GM23248 (cell line): ENCODE measurements at places on chromosomes 3 and 15. TPM values are rescaled to one million over a fixed set of nuclear protein-coding genes. Genes with fewer than 3 reads are reported as not detected.

MAP6D1 gene
- 2.5 and 5.5 TPM in 2 replicates for total RNA-seq

SLC24A5 gene
- not detected in 2 replicates for total RNA-seq

GRCh38 chr15:94441760-94442159 lies 210.4 kb downstream of the MCTP2 start:
- DNase-seq, result no peak

- DNase-seq, result no peak
These were observed 283.2 kb upstream of the STT3B start for GRCh38 chr3:31249545-31249944.

- DNase-seq, result peak; percentile 35
These were observed 26.5 kb downstream of the PLOD2 start for GRCh38 chr3:146134348-146135117.

DNA sequence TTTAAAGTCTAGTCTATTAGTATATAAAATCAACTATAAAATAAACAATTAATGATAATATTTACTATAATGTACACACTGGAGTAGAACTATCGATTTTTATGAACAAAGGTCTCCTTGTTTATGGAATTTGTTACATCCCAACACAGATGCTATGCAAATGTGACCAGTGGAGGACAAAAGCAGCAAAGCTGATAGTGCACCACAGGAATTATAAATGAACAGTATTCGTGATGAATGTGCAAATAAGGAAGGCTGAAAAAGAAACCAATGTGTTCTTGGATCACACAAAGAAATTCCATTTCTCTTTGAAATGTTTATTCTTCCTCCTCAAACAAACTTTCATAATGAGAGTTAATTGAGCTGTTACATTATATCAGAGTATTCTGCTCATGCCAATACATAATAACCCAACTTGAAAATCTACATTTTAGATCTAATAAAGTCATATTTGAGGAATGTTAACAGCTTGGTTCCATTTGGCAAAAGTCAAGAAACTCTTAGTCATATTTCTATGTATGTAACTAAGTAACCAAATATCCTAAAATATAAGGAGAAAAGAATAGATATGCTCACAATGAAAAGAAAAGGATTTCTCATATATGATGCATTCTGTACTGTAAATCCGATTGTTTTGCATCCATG lies 79.3 kb downstream of the NEK10 start:
- peak; percentile 60 for DNase-seq

GXYLT2 gene
- 10.0 and 13.2 TPM in 2 replicates for total RNA-seq

PLCB2 gene
- total RNA-seq, result 0.54 and 0.76 TPM in 2 replicates

GRCh38 chr3:111741181-111741580 lies 117.9 kb upstream of the PHLDB2 start:
- no peak for DNase-seq

DNA sequence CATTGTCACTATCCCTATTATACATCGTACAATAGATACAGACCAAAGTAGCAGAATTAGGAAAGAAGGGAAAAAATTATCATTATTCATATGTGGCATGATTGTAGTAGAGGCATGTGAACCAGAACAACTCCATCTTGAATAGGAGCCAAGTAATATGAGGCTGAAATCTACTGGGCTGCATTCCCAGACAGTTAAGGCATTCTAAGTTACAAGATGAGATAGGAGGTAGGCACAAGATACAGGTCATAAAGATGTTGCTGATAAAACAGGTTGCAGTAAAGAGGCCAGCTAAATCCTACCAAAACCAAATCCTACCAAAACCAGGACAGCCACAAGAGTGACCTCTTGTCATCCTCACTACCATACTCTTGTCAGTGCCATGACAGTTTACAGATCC lies 1035.4 kb upstream of the SEMA6D start:
- no peak for DNase-seq

- peak; percentile 9 for DNase-seq
These were observed 171.5 kb upstream of the NANOGP8 start for GRCh38 chr15:35256551-35256950.

GRCh38 chr3:133865136-133865855 lies 30.4 kb downstream of the RAB6B start:
- no peak for DNase-seq

TMEM44 gene
- total RNA-seq, result 14.6 and 26.3 TPM in 2 replicates

- no peak for DNase-seq
These were observed 1.8 kb downstream of the OTOL1 start for GRCh38 chr3:161498259-161498921.

DNA sequence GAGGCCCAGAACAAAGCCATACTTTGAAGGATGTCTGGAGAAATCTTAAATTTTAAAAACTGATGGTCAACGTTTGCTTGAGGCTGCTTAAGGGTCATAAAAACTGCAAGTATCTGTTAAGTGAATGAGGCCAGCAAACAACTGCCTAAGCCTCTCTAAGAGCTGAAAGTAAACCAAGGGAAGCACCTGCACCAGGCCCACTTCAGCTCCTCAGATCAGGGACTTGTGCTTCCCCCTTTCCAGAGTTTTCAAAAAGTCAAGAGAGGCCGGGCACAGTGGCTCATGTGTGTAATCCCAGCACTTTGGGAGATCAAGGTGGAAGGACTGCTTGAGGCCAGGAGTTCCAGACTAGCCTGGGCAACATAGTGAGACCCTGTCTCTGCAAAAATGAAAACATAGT lies 9.1 kb downstream of the FBXL22 start:
- DNase-seq, result no peak

GRCh38 chr3:23263796-23264195 lies 60.7 kb downstream of the UBE2E2 start:
- peak; percentile 47 for DNase-seq

- DNase-seq, result peak; percentile 69
These were observed 7.7 kb downstream of the GALNT15 start for GRCh38 chr3:16182183-16182582.

GRCh38 chr3:57062101-57062631 lies 1.7 kb downstream of the SPATA12 start:
- DNase-seq, result no peak

ANKRD63 gene
- total RNA-seq, result not detected in 2 replicates

DNA sequence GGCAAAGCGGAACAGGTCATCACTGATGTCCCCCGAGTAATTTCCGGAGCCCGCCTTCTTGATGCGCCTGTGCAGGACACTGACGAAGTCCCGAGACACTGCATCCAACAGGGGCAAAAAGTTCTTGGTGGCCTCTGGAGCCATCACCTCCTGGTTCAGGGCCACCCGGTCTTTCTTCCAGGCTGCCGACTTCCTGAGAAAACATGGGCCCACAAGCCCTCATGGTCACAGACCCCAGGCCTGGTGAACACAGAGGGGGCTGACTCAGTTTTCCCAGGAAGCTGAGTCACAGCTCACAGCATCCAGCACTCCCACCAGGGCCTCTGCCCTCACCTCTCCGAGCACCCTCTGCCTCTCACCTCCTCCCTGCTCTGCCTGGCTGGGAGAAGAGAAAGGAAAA lies 22.4 kb downstream of the CYP11A1 start:
- peak; percentile 31 for DNase-seq

DNA sequence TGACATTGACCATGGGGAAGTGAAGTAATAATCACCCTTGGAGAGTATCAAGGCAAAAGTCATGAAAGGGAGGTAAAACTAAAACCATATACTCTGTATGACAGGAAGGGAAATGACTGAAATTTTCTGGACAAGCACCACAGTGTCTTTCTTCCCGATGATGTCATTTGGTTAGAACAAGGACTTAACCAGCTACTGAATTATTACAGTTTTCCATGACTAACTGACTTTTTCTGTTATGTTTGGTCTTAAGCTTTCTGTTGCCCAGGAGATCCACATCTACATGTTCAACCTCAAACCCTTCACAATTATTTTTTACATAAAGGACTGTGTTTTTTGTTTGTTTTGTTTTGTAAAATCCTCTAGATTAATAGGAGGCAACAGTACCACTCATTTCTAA lies 191.9 kb upstream of the IL12A start:
- peak; percentile 96 for DNase-seq

NR1I2 gene
- not detected in 2 replicates for total RNA-seq

DNA sequence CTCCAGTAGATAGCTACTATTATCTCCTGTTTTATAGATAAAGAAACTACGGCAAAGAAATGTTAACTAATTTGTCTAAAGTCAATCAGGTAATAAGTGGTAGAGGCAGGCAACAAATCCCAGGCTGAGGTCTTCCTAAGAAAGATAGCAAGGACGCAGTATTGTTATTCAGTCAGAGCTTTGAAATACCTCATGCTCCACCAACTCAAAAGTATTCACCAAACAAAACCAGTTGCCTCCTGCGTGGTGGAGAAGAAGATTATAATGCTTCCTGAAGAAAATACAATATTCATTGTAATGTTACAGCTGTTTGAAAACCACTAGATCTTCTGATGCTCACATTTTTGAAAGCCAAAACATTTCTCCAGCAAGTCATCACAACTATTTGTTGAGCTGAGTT lies 138.2 kb upstream of the CNTN4 start:
- no peak for DNase-seq

DNA sequence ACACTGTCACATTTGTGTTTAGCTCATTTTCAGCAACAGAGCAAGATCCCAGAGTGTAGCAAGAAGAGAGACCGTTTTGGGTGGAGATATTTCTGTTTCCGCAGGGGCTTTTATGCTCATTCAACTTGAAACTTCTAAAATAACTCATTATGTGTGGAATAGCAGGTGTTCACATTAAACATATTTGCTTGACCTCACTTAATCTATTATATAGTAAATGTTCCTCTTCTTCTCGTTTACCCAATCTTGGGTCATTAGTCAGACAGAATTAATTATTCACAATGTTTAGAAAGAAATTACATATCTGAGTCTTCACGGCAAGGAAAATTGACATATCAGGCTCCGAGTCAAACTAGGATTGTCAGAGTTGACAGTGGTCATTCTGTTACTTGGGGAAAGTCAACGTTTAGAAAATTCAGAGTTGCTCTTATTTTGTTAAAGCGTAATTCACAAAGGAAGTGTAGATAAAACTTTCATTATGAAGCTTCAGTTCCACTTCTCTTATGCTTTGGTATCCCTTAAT lies 222.9 kb downstream of the TPRG1 start:
- DNase-seq, result no peak

ERICH6 gene
- not detected in 2 replicates for total RNA-seq

GRCh38 chr3:184395320-184395660 lies 15.4 kb downstream of the CHRD start:
- no peak for DNase-seq

- no peak for DNase-seq
These were observed 773 bp upstream of the DISP2 start for GRCh38 chr15:40357246-40357645.

GRCh38 chr15:71048913-71049675 lies 66.2 kb upstream of the THSD4 start:
- peak; percentile 94 for DNase-seq

ARNT2 gene
- 23.5 and 31.5 TPM in 2 replicates for total RNA-seq

GRCh38 chr3:141360888-141361598 lies 7.3 kb upstream of the ZBTB38 start:
- peak; percentile 84 for DNase-seq

GRCh38 chr3:3765661-3766060 lies 33.6 kb upstream of the LRRN1 start:
- no peak for DNase-seq

TMEM212 gene
- total RNA-seq, result not detected in 2 replicates

GABRR3 gene
- not detected in 2 replicates for total RNA-seq

DNA sequence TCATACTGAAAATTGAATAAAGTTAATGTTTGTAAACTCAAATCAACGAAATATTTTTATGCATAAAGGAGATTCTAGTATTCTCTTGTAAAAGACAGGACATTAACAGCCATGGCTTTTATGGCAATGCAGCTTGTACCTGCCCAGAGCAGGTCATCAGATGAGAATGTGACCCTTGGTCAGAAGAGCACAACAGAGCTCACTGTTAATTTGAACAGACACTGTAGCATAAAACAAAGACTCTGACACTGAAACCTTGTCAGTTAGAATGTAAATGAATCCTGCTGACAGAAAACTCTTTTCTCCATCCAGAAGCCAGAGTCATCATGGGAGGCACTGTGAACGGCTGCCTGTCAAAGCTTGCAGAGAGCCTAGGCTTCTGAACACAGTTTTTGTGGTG lies 410.6 kb downstream of the RAP2B start:
- no peak for DNase-seq

DNA sequence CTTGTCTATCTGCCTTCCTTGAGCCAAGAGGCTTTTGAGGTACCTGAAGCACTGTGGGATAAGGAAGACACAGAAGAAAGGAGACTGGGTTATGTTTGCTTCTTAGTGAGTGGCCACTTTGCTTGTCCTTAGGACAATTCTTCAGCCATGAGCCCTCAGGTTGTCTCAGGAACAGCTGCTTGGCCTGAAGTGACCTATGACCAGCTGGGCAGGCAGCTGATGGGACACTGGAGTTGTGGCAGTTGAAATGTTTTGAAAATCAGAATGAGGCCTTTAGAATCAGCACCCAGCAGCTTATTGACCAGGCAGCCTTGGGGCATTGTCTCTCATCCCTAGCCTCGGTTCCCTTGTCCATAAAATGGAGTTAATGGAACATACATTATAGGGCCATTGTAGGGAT lies 37.0 kb downstream of the RBP2 start:
- no peak for DNase-seq

AP4E1 gene
- total RNA-seq, result 14.4 and 15.0 TPM in 2 replicates

LDHAL6B gene
- not detected in 2 replicates for total RNA-seq

MASP1 gene
- total RNA-seq, result 32.1 and 52.3 TPM in 2 replicates

- peak; percentile 88 for DNase-seq
These were observed 21.6 kb downstream of the CCDC80 start for GRCh38 chr3:112619295-112619694.

- DNase-seq, result no peak
These were observed 133.2 kb upstream of the LRTM1 start for GRCh38 chr3:55060896-55061719.

GRCh38 chr15:77851086-77851485 lies 218.4 kb upstream of the LINGO1 start:
- no peak for DNase-seq

DNA sequence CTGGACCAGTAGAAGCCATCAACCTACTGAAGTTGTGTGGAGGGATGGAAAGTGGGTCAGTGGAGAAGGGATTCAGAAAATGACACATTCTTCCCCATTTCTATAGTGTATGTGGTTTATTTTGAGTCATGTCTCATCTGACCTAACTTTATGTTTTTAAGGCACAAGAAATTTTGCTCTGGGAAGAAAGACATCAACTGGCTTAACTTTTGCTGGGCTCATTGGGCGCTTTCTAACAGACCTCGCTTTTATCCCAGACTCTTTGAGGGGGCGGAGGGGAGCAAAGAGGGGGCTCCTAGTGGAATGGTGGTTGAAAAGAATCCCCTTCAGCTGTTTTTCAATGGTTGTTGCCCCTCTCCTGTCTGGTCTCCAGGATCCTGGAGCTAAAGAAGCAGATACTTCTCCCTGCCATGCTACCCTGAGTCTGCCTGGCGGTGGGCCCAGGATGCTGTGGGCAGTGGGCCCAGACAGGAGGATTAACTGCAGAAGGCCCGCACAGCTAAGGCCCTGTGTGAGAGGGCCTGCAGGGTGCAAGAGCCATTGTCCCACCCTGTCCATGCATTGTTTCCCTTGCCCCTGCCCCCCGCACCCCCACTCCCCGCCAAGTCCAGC lies 14.5 kb downstream of the CSRNP1 start:
- DNase-seq, result peak; percentile 35

GRCh38 chr3:67497746-67498145 lies 156.7 kb downstream of the SUCLG2 start:
- no peak for DNase-seq

- DNase-seq, result no peak
These were observed 426.6 kb upstream of the THBS1 start for GRCh38 chr15:39154227-39154638.

C3orf49 gene
- total RNA-seq, result not detected in 2 replicates
